D341Med (cell line): ENCODE measurements at places on chromosomes 6 and 20.
A peak's percentile ranks its signal among the peaks of the same experiment; 100 is the strongest.

GRCh38 chr6:99146711-99147110 lies 199.0 kb upstream of the FBXL4 start:
- DNase-seq: no peak

DNA sequence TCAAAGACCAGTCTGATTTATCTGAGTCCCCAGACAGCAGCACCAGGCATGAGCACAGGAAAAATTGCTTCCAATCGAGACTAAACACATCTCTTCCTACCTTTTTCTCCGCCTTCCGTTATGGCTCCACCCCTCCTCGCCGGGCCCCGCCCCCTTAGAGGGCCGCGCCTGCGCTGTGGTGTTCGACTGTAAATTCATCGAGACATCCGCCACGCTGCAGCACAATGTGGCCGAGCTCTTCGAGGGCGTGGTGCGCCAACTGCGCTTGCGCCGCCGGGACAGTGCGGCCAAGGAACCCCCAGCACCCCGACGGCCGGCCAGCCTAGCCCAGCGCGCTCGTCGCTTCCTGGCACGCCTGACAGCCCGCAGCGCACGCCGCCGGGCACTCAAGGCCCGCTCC lies 8.9 kb downstream of the REM1 start:
- DNase-seq: no peak

GRCh38 chr20:3987296-3987695 lies 28.1 kb downstream of the RNF24 start:
- DNase-seq: no peak

DNA sequence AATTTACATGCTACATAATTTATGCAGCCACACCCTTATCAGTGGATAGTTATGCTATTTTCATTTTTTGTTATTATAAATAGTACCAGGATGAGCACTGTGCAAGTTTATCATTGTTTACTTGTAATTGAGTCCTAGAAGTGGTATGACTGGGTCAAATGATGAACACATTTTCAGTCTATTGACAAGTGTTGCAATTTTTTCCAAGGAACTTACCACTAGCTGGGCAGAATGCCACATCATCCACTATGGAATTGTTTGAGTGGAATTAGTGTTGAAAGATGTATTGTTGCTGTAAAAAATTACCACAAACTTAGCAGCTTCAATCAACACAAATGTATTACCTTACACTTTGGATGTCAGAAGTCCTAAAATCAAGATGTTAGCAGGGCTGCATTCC lies 38.1 kb upstream of the OPN5 start:
- no peak for DNase-seq

GRCh38 chr6:83472767-83473166 lies 39.6 kb upstream of the PRSS35 start:
- no peak for DNase-seq

GRCh38 chr6:134477991-134478635 lies 160.2 kb upstream of the SGK1 start:
- DNase-seq: no peak

GRCh38 chr6:140542863-140543262 lies 1168.4 kb upstream of the CITED2 start:
- DNase-seq: no peak

DNA sequence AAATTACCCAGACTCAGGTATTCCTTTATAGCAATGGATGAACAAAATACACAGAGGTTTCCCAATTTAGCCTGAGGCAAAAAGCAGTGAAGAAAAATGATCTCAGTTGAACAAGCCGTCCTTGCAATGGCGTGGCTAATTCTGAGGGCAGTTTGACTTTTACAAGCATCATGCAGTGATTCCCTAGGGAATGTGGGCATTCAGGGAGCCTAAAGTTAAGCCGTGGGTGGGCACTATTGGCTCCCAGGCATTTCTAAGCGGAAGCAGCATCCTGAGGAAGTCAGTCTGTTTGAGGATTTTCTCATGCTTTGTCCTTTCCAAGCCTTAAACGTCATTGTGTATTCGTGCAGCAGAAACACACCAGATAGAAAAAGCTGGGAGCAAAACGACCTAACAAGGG lies 133.9 kb downstream of the MYLK4 start:
- DNase-seq: no peak

DNA sequence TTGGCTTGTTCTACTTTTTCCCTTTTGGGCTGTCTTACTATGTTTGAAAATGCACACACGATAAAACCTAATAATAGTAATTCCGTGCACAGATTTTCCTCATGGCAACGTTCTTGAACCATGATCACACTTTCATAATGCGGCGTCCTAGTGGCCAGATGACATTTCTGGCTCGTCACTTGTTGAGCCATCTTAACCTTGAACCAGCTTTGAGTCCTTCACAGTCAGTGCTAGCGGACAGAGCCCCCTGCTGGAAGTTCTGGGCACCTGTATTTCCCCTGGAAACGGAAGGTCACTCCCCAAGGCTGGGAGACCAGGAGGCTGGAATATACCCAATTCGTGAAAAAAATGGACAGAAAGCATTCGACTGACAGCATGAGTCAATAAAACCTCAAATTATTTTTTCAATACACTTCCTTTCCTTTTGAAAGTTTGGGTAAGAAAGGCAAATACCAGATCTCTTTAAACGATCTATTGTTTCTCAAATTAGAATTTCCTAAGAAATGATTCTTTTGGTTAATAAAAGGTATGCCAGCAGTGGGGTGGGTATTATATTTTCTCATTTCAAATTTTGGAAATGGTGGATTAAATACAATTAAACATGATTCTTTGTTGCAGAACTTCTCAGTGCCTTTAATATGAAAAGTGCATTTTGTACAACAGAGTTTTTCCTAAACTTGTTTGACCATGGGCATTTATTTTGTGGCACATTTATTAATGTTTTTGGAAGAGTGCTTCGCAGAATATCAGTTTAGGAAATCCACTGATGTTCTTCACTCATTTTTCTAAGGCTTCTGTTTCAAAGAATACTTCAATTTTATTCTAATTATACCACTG lies 542.3 kb downstream of the QKI start:
- peak; percentile 77 for DNase-seq

- DNase-seq: no peak
Observed at GRCh38 chr6:69416776-69417175, 380.0 kb downstream of the LMBRD1 start.

- no peak for DNase-seq
Observed at GRCh38 chr20:41175201-41175651, 37.9 kb downstream of the PLCG1 start.

DNA sequence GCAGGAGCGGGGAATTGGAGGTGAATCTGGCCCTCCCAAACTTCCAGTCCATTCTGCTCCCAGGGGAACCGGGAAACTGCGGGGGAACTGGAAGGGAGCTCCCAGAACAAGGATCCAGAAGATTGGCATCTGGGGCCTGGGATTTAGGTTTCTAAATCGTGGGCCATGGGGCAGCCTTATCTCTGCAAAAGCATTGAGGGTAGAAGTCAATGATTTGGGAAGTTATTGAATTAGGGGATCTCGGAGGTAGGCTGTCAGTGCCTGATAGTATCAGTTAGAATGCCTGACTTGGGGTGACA lies 45.1 kb downstream of the HNF4A start:
- DNase-seq: no peak

DNA sequence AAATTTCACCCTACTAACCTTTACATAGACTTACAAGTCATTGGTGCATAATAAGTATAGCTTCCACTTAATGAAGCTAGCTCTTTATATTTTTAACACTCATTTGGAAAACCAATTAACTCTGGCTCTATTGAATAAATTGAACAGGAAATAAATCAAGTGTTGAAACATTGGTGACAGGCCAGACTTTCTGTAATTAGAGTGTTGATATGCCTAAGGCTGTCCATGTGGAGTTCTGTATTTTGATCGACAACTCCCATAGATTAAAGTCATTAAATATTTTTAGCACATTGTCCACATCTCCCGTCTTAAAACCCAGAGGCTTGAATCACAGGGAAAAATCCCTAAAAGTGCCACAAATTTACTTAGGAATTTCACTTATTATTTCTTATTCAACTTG lies 468.3 kb downstream of the KHDRBS2 start:
- DNase-seq: no peak

DNA sequence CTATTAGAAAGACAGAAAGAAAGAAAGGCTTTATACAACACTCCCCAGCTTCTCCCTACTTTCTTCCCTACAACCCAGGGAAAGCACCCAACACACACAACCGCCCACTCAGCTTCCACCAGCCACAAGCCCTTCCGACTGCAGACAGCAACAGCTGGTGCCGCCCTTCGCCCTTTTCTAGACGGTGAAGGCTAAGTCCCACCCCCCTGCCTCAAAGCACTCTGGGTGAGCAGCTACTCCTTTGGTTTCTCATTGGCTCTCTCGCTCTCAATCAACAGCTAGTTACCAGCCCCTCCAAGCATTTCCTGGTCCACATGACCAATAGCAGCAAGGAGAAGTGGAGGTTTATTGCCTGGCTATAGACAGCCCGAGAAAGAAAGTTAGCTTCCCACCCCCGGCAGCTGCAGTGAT lies 230.1 kb upstream of the MOCS1 start:
- DNase-seq: no peak

DNA sequence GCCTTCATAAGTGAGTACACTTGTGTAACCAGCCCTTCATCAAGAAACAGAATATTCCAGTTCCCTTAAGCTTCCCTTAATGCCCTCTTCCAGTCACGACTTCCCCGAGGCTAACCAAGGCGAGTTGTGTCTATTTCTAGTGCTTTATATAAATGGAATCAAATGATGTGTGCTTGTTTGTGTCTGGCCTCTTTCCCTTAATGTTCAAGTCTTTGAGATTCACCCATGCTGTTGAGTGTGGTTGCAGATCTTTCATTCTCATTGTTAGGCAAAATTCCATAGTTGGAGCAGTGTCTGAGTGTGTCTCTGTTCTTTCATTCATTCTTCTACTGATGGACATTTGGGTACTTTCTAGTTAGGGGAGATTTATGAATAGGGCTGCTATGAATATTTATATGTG lies 135.0 kb downstream of the CEBPB start:
- no peak for DNase-seq

GRCh38 chr6:27502508-27503435 lies 29.9 kb upstream of the ZNF184 start:
- DNase-seq: peak; percentile 62

- no peak for DNase-seq
Observed at GRCh38 chr6:12392490-12392889, 102.3 kb downstream of the EDN1 start.

- DNase-seq: no peak
Observed at GRCh38 chr6:82555801-82556200, 192.2 kb downstream of the TPBG start.

DNA sequence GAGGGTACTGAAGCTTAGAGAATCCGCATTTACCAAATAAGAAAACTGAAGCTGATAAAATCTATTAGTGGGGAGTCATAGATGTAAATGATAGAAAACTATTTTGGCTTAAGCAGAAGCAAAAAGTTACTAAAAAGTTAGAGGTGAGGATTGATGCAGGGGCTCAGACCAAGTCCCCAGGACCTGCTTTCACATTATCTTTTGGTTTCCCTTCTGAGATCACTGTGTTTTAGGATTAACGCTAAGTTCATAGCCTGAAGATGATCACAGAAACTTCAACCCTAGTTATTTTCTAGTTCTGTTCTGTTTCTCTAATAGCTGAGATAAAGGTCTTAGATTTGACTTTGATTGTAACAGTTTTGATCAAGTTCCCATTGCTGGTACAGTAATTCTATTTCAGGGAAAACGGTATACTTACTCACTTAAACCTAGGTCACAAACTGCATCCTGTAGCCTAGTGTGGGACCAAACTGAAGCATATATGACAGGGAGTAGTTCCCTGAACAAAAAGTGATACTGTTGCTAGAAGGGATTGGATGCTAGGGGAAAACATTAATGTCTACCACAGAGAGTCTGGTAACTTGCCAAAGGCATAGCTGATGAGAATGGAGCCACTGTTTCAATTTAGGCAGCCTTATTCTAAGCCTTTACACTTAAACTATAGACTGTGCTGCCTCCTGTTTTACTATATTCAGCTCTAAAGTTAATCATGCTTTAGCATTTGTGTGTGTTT lies 13.1 kb downstream of the CYB5R4 start:
- DNase-seq: no peak

DNA sequence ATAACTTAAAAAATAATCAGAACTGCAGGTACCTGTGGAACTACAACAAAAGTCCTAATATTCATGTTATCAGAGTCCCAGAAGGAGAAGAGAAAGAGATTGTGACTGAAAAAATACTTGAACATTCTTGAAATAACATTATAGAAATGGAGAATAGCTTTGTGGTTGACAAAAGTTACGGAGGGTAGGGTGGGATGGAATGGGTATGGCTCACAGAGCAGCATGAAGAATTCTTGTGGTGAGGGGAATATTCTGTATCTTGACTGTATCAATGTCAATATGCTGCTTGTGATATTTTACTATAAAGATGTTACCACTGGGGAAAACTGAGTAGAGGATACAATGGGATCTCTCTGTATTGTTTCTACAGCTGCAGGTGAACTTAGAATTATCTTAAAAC lies 122.5 kb downstream of the DST start:
- DNase-seq: no peak

GRCh38 chr6:167751579-167752115 lies 75.1 kb upstream of the AFDN start:
- no peak for DNase-seq

DNA sequence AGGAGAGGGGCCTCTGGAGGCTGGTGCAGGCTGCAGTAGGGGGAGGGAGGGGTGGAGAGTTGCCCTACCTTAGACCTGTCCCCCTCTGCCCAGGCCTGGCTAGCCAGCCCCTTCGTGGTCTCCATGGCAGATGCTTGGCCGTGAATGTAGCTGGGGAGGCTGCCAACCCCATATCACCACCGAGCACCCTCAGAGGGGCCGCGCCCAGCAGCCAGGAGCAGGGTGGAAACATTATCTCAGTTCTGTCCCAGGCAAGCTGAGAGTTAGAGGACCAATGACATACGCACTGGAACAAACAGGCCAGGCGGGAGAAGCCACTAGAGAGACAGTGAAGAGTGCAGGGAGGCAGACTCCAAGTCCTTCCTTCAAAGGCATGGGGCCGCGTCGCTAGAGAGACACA lies 66.5 kb downstream of the LRFN2 start:
- no peak for DNase-seq

GRCh38 chr6:168374541-168375071 lies 55.0 kb upstream of the DACT2 start:
- DNase-seq: no peak

DNA sequence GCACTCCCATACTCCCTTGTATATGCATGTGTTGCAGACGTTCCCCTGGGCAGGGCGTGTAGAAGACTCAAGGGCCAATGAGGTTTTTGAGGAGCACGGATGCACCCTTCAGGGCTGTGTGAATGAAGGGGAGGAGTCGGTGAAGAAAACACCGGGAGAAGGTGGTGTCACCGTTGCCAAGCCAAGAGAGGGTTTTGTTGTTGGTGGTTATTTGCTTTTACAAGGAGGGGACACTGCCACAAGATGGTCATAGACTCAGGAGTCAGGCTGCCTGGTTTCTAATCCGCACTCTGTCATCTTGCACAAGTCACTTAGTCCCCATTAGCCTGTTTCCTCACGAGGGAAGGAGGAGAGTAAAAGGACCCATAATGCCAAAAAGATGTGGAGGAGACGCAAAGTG lies 124.0 kb downstream of the PXDC1 start:
- no peak for DNase-seq

DNA sequence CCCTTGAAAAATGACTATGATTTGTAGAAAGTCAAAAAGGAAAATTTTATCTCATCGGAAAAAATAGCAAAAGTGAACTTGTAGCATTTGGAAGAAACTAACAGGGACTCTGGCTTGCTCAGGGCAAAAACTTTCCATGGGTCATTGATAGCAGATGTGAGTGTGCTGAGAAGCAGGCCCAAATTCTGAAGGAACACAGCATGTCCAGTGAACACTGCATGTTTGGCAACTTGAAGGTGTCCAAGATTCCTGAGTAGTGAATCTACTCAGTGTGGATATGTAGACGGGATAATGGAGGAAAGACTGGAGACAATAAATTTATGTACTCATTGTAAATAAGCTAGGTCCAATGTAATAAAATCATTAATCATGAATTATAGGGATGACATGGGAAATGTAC lies 8.2 kb downstream of the SLC17A2 start:
- no peak for DNase-seq
